Activated T-cell treated with anti-CD3 and anti-CD28 coated beads, Interleukin-2, amount 50 U/mL, for 24 hours (primary cell): ENCODE measurements at places on chromosomes 7 and 10.

DNA sequence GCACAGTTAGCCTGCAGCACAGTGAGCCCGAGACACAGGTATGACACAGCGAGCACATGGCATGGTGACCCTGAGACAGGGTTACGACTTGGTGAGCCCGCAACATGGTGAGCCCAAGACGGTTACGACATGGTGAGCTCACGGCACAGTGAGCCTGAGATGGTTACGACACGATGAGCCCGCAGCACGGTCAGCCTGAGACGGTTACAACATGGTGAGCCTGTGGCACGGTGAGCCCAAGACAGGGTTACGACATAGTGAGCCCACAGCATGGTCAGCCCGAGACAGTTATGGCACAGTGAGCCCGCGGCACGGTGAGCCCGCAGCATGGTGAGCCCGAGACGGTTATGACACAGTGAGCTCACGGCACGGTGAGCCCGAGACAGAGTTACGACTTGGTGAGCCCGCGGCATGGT is 156.1 kb downstream of the MAD1L1 start:
- DNase-seq: no peak

DNA sequence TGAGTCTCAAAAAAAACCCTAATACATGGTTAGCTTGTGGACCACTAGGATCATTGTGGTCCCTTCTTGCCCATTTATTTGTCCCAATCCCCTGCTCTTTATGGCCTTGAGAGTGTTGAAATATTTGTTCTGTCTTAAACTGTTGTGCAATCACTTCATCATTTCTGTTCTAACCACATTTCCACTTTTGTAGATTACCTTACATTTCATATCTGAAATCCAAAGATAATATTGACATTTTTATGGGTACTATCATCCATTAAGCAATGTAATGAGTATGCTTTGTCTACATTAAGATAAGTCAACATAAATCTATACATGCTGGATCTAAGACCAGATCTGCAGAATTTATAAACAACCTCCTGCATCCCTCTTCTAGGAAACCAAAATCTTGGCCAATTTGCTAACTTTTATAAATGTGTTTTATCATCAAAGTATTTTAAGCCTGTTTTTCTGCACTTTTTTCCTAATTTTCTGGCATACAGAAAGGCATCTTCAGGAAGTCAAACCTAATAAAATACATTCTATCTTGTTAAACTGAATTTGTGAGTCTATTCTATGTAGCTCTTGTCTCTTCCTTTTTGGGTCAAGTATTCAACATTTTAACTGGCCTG is 359.4 kb upstream of the CELF2 start:
- DNase-seq: no peak

GRCh38 chr10:37687581-37687980 is 169.8 kb downstream of the ZNF248 start:
- no peak for DNase-seq

DNA sequence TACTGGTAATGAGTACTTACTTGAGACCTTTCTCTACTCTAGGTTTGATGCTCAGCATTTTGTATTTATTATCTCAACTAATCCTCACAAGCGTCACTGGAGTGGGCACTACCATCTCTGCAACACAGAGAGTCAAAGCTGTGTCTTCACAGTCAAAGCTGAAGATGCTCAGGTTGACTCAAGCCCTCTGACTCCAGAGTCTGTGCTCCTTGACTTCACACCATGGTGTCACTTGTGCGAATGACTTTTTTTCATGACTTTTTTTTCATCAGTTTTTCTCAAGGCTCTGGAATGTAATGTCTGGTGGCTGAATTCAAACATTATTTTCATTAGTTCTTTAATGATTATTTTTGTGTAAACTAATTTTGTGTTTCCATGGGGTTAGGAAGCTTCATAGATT is 30.4 kb upstream of the TARP start:
- DNase-seq: no peak

DNA sequence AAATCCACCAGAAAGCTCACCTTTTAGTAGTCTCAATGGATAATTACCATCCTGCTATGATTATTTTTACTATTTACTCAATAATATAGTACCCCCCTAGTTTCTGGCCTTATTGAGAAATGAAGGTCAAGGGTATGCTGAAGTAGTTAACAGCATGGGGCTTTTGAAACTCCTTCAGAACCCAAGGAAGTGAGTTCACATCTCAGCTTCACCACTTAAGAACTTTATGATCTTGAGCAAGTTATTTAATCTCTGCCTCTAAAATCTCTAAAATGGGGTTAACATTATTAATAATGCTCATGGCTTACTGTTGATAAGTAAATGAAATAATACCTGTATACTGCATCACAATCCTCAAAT is 5.8 kb downstream of the MTPN start:
- no peak for DNase-seq

DNA sequence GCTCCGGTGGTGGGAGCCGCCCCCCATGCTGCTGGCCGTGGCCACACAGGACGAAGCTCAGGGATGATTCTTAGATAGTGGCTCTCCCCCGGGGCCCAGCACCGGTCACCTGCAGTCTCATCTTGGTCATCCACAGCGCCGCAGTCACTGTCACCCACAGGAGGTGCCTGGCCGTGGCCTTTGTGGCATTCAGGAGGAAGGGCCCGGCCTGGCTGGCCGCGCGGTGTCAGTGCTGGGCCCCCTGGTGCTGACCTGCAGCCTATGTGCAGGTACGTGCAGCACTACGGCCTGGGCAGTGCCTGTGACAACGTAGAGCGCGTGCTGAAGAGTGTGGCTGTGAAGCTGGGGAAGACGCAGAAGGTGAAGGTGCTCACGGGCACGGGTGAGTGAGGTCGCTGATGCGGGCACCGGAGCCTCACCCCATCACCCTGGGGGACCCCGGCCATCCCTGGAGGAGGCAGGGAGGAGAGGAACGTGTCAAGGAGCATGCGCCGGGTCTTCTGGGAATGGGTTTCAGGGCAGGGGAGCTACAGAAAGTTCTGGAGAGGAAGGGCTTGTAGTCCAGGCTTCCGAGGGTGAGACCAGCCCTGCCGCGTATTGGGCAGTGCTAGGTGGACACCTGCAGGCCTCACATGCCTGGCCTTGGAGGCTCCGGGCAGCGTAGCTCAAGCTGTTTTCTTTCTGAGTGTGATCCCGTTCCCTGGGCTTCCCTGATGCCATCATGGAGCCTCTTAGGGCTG is 5.0 kb downstream of the SPRN start:
- no peak for DNase-seq

- DNase-seq: no peak
Observed at GRCh38 chr10:18099415-18099814, 40.8 kb upstream of the CACNB2 start.

DNA sequence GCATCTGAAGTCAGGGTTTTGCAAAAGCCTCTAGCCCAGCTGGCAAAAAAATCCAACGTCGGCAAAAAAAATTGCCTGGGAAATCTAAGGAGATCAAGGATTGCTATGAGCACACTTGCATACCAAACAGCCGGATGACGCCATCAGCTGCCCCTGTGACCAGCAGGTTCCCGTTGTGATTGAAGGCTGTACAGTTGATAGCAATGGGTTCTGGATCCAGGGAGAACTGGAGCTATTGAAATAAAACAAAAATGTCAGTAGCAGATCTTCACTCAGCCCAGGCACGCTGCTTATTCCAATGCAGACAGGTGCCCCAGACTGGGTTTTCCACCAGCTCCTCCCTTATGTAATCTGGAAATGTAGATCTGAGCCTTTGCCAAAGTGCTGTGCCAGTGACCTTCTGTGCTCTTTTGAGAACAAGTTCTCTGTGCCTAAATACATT is 18.7 kb upstream of the CYREN start:
- no peak for DNase-seq

DNA sequence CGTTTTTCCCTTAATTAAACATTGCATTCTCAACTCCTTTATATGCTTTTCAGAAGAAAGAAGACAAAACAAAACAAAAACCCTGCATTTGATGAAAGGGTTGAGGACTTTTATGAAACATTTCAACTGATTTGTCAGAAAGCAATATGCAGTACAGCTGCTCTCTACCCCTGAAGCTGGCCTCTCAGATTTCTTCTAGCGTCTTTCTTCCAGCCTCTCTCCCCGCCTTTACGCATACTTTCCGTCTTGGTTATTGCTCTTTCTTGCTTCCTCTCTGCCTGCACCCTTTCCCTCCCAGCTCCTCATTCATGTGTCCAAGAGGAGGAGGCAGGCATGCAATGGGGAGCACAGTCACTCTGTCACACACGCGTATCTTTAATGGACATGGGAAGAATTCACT is 91.0 kb upstream of the COL1A2 start:
- DNase-seq: no peak

- DNase-seq: no peak
Observed at GRCh38 chr7:31512166-31512565, 1.7 kb upstream of the ITPRID1 start.

DNA sequence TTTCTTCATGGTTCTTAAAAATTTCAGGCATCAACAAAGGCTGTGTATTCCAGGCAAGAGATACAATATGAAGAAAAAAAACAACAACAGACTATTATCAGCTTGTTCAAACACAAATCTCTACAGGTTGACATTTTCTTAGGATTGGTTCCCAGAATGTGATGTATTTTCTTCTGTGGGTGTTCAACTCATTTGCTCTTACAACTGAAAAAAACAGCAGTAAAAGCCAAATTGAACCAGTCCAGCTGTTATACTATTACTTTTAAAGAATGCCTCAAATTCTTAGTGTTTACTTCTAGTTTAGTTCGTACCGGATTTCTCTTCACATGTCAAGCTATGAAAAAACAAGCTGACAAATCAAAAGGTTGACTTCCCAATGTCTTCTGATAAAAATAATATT is 60.7 kb downstream of the CNTNAP2 start:
- DNase-seq: no peak

GRCh38 chr10:7445474-7446185 is 34.8 kb upstream of the SFMBT2 start:
- DNase-seq: no peak

DNA sequence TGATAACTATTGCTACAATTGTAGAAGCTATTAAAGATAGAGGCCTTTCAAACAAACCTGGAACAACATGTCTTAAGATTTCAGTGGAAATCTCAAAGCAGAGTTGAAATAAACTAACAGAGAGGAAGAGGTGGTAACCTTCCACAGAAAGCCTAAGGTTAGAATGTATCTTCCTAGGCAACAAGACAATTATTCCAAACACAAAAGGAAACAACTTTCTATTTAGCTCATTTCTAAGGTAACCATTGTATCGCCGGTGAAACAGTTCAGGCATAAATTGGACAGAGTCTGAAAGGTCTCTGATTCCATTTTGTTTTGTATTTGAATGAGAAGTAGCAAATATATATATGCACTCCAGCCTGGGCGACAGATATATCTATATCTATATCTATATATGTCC is 30.7 kb upstream of the HYCC1 start:
- no peak for DNase-seq

- DNase-seq: no peak
Observed at GRCh38 chr7:73565675-73566340, 8.3 kb upstream of the BCL7B start.

DNA sequence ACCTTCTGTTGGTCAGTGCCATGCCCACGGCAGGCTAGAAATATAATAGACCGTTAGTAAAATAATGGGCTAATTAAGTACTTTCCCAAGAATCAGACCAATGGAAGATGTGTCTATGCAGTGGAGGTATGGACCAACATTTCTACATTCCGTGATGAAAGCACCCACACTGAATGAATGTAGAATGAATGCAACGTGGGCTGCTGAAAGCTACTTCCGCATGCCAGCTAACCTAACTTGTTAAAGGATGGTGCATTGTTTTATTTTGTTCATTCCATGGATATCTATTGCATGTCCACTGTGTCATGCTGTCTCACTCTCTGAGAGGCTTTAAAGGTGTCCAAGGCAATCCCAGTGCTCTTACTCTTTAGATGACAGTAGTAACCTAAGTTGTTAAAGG is 112.9 kb upstream of the CAV2 start:
- no peak for DNase-seq

GRCh38 chr10:129941199-129942018 is 22.7 kb downstream of the EBF3 start:
- DNase-seq: no peak

DNA sequence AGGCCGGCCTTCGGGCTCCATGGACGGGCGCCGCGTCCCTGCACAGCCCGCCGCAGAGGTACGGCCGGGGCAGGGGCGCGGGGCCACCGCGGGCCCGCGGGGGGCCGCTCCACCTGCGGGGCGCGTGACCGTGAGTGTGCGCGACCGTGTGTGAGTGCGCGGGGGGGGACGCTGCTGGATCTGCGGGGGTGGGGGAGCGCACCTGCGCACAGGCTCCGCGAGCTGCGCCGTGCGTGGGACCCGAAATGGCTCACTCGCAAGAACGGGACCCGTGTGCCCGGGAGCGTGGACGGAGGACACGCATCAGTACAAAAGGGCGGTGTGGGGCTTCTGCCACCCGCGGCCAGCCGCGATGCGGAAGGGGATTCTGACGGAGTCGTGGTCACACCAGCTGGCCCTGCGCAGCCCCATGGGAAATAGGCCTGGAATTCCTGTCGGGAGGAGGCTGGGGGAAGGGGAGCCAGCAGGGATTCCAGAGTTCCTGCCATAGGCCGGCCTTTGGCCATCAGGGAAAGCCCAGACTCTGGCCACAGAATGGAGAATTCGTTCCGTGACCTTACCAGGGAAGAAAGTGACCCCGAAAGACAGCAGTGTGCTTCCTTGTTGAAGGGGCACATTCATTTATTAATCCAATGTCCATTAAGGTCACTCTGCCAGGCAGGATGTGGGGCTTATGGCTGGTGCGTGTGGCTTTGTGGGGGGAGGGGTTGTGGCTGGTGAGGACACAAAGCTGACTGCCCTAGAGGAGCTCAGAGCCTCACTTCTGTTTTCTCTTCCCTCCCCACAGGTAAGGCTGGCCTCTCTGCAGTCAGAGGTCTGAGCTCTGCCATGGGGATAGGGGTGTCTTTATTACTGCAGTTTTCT is 494 bp downstream of the REPIN1 start:
- peak; percentile 54 for DNase-seq

GRCh38 chr7:32616625-32617024 is 121.3 kb downstream of the AVL9 start:
- DNase-seq: no peak

GRCh38 chr7:6096581-6096980 is 65.4 kb downstream of the ANKRD61 start:
- DNase-seq: no peak

GRCh38 chr7:155763122-155763521 is 49.1 kb downstream of the SHH start:
- no peak for DNase-seq

DNA sequence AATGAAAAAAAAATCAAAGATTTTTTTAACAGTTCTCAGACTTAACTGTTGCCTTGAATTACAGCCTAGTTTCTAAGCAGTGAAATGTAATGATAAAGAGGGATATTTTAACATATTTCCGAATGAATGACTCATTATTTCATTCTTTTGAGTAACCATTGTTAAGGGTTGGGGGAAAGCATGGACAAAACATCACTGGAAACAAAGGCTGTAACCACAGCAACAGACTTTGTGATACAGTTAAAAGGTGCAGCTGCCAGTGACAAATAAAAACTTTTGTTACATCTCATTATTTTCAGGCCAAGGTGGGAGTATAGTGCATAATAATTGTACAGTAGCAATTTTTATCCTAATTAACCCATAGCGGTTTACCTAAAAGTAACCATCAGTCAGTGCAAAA is 172.6 kb downstream of the LRRTM3 start:
- DNase-seq: no peak

- no peak for DNase-seq
Observed at GRCh38 chr10:4868357-4868657, 42.3 kb downstream of the AKR1E2 start.

GRCh38 chr7:100865938-100866728 is 1.1 kb upstream of the TRIP6 start:
- DNase-seq: peak; percentile 70
